ENCODE measurements at places on chromosomes 13 and 19.

GRCh38 chr13:99051768-99052455, 74.0 kb upstream of the DOCK9 start:
- no peak for DNase-seq

DNA sequence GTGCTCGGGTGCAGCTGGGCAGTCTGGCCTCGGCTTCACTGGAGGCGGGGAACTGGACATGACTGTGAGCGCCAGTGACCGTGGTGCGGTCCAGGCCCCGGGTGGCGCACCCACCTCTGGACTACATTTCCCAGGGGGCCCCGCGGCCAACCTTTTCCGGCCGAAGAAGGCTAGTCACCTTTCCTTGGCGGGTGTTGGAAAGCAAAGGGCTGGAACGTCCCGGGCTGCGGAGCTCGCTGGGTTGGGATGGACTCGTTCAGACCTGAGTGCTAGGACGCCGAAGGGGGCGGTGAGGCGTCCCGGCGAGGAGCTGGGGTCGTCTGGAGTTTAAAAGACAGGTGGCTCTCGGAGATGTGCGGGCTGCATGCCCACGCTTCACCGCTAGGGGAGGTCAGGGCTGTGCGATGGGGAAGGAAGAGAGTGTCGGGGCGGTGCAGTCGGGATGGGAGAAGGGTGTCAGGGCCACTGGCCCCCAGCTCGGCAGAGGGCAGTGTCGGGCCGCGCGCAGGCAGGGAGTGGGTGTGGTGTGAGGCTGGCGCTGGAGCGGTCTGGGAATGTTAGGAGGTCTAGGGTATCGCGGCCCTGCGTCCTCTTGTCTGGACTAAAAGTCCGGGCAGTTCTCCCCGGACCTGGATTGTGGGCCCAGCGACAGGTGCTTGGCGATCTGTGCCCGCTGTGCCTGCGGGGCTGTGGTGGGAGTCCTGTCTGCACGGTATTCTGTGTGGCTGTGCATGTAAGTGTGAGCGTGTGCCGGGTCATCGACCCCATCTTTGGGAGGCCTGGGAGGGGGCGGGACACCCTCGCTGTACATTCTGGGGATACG, 57.1 kb downstream of the ZNF568 start:
- peak; percentile 28 for DNase-seq

GRCh38 chr13:67619351-67619994, 389.3 kb upstream of the PCDH9 start:
- DNase-seq = no peak

DNA sequence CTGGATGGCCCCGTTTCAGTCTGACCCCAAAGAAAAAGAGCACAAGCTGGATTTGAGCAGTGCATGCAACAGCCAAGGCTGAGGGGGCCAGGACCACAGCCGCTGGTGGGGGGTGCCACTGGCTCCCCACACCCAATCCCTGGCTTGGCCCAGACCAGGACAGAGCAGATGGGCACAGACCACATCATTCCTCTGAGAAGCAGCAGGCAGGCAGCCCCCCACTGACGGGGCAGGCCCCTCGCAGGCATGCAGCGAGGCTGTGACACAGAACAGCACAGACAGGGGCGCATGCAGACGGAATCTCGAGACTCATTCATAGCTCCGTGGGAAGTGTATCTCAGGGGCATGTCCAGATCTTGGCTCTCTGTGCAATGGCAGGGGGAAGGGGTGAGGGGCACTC, 74.9 kb downstream of the IER2 start:
- no peak for DNase-seq

DNA sequence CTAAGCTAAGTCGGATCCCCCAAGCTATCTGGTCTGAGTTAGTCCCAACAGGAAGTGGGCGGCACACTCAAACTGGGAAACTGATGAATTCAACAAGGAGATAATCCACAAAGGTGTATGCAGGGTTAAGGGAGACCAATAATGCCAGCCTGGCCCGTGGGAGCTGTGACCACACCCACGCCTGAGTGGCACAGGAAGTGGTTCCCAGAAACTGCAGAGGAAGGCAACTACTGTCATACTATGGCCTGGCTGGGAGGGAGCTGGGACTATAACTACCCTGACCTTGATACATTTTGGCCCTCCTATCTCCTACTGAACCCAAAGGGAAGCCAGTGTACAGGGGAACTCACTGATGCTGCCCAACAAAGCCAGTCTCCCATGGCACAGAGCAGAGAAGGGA, 85.5 kb upstream of the TDRD3 start:
- DNase-seq = no peak
